Fibroblast of villous mesenchyme (primary cell): ENCODE measurements at places on chromosomes 7 and 10.
A peak's percentile ranks its signal among the peaks of the same experiment; 100 is the strongest.

DNA sequence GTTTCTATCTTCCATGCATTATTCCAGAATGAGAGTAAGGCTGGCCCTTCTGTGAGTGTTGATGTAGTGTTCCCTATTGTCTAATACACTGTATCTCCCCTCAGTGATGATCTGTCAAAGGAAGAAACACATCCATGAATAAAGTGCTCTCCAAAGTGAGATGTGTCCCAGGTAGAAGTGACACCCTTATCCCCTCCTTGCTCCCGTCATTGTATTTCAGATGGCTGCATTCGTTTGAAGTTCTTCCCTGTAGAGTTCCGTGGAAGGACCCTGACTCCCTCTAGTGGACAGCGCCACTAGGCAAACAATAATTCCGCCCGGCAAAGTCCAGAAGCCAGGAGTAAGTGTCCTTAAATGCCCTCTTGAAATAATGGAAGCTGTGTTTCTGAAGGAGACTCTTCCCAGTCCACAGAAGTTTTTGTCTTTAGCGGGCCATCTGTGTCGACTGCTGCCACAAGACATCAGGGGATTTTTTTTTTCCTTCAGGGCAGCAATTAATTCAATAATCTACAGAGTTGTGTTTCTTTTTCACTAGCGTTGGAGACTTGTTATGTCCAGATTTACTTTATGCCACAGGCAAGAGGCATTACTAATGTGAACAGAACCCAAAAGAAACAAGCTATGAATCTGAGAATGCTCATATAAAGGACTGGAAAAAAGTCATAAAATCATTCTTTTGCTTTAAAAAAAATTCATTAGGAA, 64.6 kb downstream of the THNSL1 start:
- DNase-seq: peak; percentile 89

- no peak for DNase-seq
Measured at GRCh38 chr7:110831419-110831818, 259.5 kb upstream of the LRRN3 start.

DNA sequence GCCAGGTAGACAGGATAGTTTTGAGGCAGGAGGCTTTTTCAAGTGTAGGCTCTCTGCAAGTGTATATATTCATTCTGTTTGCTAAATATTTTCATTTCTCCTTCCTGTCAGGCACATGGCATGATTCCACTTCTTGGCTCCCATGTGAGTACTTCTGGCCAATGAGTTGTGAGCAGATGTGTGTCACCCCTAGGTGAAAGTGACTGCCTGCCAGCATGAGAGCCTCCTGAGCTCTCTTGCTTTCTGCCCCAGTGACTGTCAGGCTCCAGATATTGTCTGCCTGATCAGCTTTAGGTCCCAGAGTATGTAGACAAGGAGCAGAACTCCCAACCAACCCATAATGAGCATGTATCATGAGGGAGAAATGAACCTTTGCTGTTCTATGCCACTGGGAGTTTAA, 257.6 kb upstream of the NPY start:
- DNase-seq: no peak

DNA sequence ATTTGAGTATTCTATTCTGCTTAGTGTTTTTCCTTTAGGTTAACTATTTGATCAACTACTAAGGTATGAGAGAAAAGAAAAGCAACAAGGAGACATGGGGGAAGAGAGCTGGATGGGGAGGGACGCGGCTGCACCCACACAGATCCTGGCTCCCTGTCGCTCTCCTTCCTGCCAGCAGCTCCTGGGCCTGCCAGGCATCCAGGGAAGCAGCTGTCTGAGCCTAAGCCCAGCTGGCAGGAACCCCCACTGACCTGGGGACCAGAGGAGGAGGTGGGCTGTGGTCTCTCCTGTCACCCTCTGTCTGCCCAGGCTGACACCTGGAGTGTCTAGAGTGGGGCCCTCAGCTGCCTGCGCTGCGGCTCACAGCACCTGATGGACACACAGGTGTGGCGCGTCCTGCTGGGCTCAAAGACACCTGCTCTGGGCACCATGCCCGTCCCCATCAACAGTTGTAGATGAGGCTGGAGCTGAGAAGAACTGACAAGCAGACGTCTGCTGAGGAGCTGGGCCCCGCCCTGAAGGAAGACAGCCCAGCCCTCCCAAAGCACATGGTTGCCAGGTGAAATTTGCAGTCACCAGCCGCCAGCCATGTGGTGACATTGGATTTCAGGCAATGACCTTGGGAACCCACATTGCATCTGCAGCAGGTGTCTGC, 207.9 kb downstream of the PLXNA4 start:
- DNase-seq: no peak

DNA sequence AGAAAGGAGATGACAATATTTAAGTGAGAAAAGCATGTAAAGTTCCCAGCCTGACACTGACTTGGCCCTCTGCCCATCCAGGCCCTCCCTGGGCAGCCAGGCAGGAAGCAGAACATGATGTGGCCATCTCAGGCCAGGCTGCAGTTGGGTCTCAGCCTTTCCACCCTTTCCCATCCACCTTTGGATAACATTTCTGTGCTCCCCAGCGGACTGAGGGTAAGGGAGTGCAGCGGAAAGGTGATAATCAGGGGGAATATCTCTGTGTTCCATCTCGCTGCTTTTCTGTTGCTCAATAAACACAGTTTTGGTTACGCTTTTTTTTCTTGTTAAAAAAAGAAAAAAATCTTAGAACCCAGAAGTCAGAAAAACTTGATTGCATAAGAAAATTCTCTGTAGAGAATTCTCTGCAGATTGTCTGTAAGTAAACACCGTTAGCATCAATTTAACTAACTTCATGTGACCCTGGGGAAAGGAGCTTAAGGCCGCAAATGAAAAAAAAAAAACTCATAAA, 37.2 kb upstream of the TARP start:
- DNase-seq: peak; percentile 54

DNA sequence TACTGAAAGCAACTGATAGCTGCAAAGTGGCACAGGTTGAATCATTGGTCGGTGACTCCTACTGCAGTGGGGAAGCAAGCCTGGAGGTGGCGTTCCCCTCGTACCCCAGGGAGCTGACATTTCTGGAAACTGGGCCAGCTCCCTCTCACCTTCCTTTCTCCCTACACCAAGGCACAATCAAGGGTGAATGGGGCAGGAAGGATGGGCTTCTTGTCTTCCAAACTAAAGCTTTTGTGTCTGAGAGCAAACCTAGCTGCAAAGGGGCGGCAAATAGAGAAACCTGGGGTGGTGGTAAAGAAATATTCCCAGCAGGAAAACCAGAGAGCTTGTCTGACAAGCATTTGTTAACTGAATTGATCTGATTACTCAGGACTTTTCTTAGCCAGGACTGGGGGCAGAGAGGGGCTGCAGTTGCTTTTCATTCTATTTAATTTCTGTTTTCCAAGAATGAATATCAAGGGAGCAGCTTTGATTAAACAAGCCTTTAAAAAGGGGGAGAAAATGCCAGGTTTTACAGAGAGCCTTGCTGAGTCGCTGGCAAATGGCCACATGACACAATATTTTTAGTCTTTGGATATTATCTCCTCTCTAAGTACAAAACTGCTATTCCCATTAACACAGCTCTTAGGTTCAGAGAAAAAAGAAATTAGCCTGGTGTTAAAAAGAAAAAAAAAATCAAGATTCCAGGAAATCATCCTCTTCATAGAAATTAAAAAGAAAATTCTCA, 27.8 kb downstream of the CDHR3 start:
- no peak for DNase-seq

DNA sequence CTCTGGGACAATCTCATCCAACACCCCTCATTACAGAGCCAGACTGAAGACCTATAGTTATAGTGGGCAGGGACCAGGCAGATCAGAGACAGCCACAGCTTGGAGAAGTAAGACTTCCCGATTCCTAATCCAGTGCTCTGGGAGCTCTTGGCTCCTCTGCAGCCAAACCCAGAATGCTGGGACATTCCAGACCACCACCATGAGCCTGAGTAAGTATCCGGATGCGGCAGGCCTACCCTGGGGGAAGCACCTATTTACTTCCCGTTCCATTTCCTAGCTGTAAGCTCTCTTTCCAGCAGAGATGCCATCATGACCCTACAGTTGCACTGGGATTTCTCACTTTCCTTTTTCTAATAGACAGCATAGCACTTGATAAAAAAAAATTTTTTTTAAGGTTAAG, 16.4 kb downstream of the HIP1 start:
- DNase-seq: no peak

- no peak for DNase-seq
Measured at GRCh38 chr7:20862554-20862953, 75.9 kb upstream of the SP8 start.

DNA sequence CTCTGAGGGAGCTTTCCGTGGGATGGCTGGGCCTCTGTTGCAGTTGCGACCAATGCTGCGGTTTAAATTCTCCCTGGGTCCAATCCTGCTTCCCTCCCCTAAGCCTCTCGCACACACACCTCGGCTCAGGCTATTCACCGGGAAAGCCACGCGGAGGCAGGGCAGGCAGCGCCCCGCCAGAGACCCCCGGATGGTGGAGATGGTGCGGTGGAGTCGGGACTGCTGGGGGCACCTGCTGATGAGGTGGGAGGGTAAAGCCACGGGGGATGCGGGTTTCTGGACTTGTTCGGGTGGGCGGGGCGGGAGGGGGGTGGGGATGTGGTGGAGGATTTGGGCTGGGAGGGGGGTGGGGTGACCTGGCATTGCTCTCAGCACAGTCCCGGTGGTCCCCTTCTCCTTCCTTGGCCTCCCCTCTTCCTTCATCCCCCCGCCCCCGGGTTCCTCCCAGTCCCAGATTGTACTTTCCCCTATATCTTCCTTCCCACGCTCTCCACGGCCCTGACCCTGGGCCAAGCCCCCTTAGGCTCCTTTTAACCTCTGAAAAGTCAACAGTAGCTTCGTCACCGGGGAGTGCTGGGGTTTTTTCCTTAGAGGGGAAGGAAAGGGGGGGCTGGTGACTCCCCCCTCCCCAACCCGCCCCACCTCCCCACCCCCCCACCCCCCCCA, 16.4 kb downstream of the UNCX start:
- no peak for DNase-seq

GRCh38 chr7:16708980-16709379, 44.6 kb upstream of the TSPAN13 start:
- DNase-seq: peak; percentile 87

DNA sequence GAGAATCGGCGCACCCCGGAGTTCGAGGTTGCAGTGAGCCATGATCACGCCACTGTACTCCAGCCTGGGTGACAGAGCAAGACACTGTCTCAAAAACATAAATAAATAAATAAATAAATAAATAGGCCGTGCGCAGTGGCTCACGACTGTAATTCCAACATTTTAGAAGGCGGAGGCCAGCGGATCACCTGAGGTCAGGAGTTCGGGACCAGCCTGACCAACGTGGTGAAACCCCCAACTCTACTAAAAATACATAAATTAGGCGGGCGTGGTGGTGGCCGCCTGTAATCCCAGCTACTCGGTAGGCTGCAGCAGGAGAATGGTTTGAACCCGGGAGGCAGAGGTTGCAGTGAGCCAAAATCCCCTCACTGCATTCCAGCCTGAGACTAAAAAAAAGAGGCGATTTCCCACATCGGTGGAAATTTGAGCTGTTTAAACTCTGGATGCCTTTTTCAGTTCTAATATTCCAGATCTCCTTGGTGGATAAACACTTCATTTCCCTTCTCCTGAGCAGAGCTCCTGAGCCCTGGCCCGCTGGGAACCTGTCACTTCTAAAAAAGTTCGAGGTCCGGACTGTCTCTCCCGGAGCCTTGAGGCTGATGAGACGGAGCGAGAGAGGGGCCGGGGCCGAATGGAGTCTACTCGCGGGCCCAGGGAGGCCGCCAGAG, 2.0 kb upstream of the NFKB2 start:
- no peak for DNase-seq

- peak; percentile 7 for DNase-seq
Measured at GRCh38 chr7:158567153-158567603, 20.4 kb downstream of the PTPRN2 start.

DNA sequence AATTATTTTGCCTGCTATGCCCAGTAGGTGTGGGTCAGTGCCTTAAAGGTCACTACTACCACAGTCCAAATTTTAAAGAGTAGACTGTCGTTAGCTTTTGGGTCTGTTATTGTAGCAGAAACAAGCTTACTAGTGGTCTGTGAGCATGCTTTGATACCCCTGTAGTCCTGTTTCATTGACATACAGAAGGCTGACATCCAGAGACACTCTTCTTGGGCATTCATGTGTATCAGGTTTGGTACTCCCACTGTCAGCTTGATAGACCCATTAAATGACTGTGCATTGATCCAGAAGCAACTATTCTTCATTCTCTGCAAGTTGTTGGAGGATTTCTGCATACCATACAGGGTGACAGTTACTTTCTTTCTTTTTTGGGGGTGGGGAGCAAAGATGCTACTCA, 884.4 kb upstream of the CELF2 start:
- DNase-seq: no peak

DNA sequence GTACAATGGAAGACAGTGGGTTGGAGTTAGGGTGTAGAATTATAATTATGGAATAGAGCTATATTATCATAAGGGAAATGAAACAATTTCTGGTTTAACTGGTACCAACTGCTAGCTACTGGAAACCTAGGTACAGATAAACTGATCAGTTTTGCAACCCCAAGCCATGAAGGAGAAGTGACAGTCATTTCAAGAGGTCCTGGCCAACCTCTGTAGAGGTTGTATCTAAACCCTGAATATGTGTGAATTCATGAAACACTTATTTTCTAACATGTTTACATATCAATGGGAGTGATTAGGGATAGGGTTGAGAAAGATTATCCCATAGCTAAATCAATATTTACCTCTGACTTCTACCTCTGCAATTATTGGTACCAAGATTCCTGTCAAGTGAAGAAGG, 29.9 kb upstream of the CC2D2B start:
- no peak for DNase-seq

DNA sequence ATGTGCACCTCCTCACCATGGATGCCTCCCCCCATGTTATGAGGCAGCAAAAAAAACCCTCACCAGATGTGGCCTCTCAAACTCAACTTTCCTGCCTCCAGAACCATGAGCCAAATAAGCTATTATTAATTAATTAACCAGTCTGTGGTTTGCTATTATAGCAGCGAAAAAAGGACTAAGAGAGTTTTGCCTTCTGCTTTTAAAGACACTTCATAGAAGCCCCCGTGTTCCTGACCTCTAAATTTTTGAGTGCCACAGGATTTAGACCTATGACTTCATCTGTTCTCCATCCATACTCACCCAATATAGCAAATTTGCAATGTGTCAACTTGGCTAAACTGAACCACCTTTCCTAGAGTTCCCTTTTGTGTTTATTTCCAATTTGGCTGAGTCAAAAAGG, 9.2 kb upstream of the SEMA3E start:
- no peak for DNase-seq

- no peak for DNase-seq
Measured at GRCh38 chr10:26863351-26864076, 2.8 kb upstream of the ABI1 start.

DNA sequence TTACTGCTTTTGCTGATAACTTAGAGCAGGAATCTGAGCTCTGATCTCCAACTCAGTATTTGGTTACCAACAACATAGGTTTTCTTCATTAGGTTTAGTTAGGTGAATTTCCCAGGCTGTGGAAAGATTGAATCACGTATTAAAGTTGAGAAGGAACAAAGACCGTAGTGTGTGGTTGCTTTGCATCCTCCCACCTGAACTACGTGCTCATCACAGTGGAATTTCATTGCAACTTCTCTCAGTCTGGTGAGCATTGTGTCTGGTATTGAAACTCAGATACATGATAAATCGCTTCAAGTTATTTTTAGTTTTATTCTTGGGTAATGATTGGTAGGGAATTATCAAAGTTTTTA, 139.4 kb upstream of the AKR1E2 start:
- peak; percentile 29 for DNase-seq
